ENCODE measurements at places on chromosomes 13 and 19.
A peak's percentile ranks its signal among the peaks of the same experiment; 100 is the strongest.

DNA sequence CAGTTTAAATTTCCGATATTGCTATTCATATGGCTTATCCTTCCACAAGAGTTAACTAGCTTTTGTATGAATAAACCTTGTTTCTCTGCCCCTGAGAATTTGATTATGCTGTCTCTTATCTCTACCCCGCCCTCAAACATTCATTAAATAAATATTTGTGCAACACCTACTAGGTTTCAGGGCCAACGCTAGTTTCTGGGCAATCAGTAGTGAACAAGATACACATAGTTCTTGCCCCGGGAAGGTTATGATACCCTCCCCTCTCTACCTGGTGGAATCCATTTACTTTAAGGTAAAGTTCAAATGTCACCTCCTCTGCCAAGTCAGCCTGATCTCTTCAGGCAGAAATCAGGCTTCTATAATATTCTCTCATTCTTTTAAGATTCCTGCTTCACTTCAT, 16.6 kb upstream of the USP12 start:
- H3K36me3 ChIP-seq, result no peaks in the 10 kb centered on the region
- H3K4me1 ChIP-seq, result peaks cover 6% of the 10 kb centered on the region
- no peak overlapping the region for H3K4me3 ChIP-seq
- no peak overlapping the region for H3K27ac ChIP-seq

GRCh38 chr13:51673165-51673564, 88.9 kb downstream of the WDFY2 start:
- DNase-seq, result no peak
- peaks cover 2% of the 10 kb centered on the region for H3K36me3 ChIP-seq
- H3K4me1 ChIP-seq, result no peaks in the 10 kb centered on the region

DNA sequence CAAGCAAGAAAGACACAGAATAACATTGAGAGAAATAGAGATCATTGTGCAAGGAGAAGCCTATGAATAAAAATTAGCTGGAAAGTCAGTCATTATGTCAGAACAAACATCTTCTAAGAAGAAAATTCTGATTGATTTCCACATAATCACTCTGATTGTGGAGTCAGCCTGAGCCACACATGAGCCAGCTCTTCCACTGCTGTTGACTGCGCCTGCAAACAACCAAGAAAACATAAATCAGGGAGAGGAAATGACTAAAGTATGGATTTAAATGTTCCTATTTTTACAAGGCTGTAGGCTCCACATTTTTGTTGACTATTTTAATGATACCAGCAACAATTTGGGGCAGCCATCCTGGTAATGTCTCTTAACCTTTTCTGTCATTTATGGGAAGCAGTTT, 962.3 kb downstream of the EFNB2 start:
- no peaks in the 10 kb centered on the region for H3K36me3 ChIP-seq
- no peak for DNase-seq
- no peaks in the 10 kb centered on the region for H3K4me1 ChIP-seq
- H3K27me3 ChIP-seq, result no peaks in the 10 kb centered on the region

- H3K27me3 ChIP-seq, result peaks cover 17% of the 10 kb centered on the region
- H3K4me3 ChIP-seq, result no peak overlapping the region
- H3K27ac ChIP-seq, result no peak overlapping the region
- H3K4me1 ChIP-seq, result no peaks in the 10 kb centered on the region
Measured at GRCh38 chr19:15989889-15990288, 41.1 kb downstream of the OR10H4 start.

DNA sequence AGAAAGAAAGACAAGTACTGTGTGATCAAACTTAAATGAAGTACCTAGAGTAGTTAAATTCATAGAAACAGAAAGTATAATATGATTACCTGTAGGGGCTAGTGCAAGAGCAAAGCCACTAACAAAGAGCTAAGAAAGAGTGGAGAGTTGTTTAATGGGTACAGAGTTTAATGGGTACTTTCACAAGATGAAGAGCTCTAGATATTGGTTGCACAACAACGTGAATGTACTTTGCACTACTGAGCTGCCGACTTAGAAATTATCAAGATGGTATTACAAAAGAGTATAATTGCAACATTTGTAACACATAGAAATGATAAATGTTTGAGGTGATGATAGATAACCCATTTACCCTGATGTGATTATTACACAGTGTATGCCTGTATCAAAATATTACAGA, 140.3 kb upstream of the GPC6 start:
- no peak overlapping the region for H3K4me3 ChIP-seq
- no peaks in the 10 kb centered on the region for H3K36me3 ChIP-seq
- no peak overlapping the region for H3K27ac ChIP-seq
- no peaks in the 10 kb centered on the region for H3K27me3 ChIP-seq
- no peaks in the 10 kb centered on the region for H3K4me1 ChIP-seq

- no peak overlapping the region for H3K27ac ChIP-seq
- H3K4me1 ChIP-seq, result peaks cover 6% of the 10 kb centered on the region
- no peak overlapping the region for H3K4me3 ChIP-seq
- no peaks in the 10 kb centered on the region for H3K36me3 ChIP-seq
- H3K27me3 ChIP-seq, result peaks cover 1% of the 10 kb centered on the region
- DNase-seq, result no peak
Measured at GRCh38 chr19:35689836-35690235, 14.5 kb upstream of the ZBTB32 start.

- DNase-seq, result no peak
- no peaks in the 10 kb centered on the region for H3K36me3 ChIP-seq
- H3K4me1 ChIP-seq, result no peaks in the 10 kb centered on the region
- H3K4me3 ChIP-seq, result no peak overlapping the region
- H3K27ac ChIP-seq, result no peak overlapping the region
Measured at GRCh38 chr13:86098511-86098910, 299.3 kb upstream of the SLITRK6 start.

- DNase-seq, result peak; percentile 52
- peak overlapping the region; percentile 87 for H3K27ac ChIP-seq
- peaks cover 21% of the 10 kb centered on the region for H3K4me1 ChIP-seq
- peak overlapping the region; percentile 98 for H3K4me3 ChIP-seq
- peaks cover 2% of the 10 kb centered on the region for H3K36me3 ChIP-seq
- H3K27me3 ChIP-seq, result no peaks in the 10 kb centered on the region
Measured at GRCh38 chr13:110713981-110714796, 689 bp downstream of the ING1 start.

- no peaks in the 10 kb centered on the region for H3K36me3 ChIP-seq
- no peak for DNase-seq
Measured at GRCh38 chr13:43269037-43269481, 245.7 kb downstream of the DNAJC15 start.

GRCh38 chr13:25840931-25841330, 210.9 kb downstream of the SHISA2 start:
- H3K27me3 ChIP-seq, result peaks cover 10% of the 10 kb centered on the region
- H3K4me1 ChIP-seq, result peaks cover 26% of the 10 kb centered on the region
- no peak overlapping the region for H3K27ac ChIP-seq
- no peak for DNase-seq
- peaks cover 2% of the 10 kb centered on the region for H3K36me3 ChIP-seq

- H3K27me3 ChIP-seq, result no peaks in the 10 kb centered on the region
- no peak for DNase-seq
- no peaks in the 10 kb centered on the region for H3K4me1 ChIP-seq
- no peak overlapping the region for H3K27ac ChIP-seq
- H3K4me3 ChIP-seq, result no peak overlapping the region
Measured at GRCh38 chr13:69180034-69180433, 927.6 kb upstream of the ATXN8OS start.

DNA sequence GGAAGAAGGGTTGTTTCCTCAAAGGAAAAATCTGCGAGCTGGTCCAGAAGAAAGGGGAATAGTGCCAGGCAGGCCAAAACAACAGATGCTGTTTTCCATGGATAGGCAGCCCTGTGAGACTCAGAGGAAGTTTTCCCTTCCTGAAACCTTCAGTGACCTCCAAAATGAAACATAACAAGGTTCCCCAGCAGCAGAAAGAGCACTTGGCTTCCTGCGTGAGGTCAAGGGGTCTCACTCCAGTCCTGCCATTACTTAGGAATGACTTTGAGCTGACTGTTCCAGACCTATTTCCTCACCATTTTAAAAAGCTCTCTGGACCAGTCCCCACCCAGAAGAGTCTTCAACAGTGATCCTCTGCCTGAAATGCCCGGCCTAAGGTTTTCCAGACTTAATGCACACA, 104.6 kb upstream of the IPO5 start:
- H3K27ac ChIP-seq, result no peak overlapping the region
- no peak for DNase-seq
- H3K36me3 ChIP-seq, result no peaks in the 10 kb centered on the region
- no peak overlapping the region for H3K4me3 ChIP-seq
- peaks cover 6% of the 10 kb centered on the region for H3K4me1 ChIP-seq

DNA sequence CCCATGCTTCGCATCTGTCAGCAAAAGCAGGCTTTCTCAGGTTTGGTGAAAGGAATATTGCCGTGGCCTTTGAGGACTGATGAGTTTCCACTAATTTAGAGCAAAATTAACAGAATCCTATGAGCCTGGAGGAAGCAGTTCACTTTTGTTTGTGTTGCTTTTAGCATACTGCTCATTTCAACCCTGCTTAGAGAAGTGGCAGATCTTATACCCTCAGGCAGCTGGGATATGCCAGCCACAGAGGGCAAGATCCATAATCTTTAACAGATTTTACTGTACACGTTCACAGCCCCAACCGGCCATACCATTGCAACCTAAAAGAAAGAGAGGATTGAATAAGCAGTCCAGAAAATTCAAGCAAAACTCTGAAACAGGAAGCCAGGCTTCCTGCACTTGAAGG, 60.5 kb downstream of the COL4A2 start:
- no peak for DNase-seq
- H3K27me3 ChIP-seq, result peaks cover 14% of the 10 kb centered on the region
- H3K4me1 ChIP-seq, result no peaks in the 10 kb centered on the region
- no peaks in the 10 kb centered on the region for H3K36me3 ChIP-seq

DNA sequence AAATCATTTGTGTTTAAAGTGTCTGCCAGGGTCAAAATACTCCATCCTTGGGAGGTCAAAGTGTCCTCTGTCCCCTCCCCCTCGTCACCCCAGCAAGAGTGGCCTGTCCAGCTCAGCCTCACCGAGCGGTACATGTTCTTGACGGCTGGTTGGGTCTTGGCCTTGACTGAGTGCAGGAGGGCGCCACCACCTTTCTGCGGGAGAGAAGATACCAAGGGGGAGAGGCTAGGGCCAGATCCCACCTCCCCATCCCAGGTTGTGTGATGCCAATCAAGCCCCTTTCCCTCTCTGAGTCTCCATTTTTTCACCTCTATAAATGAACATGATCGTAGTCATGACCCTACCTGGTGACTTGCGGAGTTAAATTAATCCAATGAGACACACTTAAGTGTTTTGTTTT, 6.1 kb downstream of the CRB3 start:
- H3K27ac ChIP-seq, result no peak overlapping the region
- H3K4me1 ChIP-seq, result no peaks in the 10 kb centered on the region
- H3K27me3 ChIP-seq, result no peaks in the 10 kb centered on the region
- no peak for DNase-seq
- H3K36me3 ChIP-seq, result peaks cover 24% of the 10 kb centered on the region

- no peaks in the 10 kb centered on the region for H3K36me3 ChIP-seq
- no peak overlapping the region for H3K4me3 ChIP-seq
- no peak overlapping the region for H3K27ac ChIP-seq
- peaks cover 26% of the 10 kb centered on the region for H3K27me3 ChIP-seq
- H3K4me1 ChIP-seq, result peaks cover 17% of the 10 kb centered on the region
Measured at GRCh38 chr19:51514866-51515481, 13.4 kb upstream of the SIGLEC12 start.

DNA sequence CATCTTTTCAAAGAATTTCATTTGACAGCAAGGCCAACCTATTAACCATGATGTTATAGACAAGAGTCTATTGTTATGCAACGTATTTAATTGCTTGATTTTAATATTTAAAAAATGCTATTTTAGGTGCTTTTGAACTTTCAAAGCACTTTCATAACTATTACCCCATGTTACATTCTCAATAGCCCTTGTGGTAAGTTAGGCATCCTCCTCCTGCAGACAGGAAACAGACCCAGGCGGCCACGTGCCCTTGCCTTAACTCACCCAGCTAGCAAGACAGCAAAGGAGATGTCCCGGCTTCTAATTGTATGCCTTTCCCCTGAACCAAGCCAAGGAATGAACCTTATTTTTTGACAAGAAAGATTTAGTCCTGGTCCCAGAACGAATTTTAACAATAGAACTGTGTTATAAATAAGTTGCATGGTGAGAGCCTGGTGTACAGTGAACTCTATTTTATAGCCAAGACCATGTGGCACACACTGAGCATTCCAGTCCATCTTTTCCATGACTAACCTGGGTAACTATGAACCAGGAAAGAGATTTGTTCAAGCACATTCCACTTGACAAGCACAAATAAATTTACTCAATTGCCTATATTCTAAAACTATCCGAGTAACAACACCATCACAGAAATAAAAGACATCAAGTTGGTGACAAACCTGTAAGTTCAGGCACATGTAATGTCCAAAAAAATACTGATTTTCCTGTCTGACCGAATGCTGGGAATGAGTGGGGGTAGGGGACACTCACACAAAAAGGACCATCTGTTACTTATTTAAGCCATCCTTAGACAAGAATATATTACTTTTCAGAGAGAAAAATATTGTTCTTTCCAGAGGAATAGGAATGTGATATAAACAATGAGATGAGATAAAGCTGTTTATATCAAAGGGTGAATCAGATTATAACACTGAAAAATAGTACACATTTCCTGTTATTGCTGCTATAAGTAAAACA, 163.0 kb downstream of the EFNB2 start:
- H3K4me3 ChIP-seq, result no peak overlapping the region
- peaks cover 4% of the 10 kb centered on the region for H3K27me3 ChIP-seq
- no peaks in the 10 kb centered on the region for H3K36me3 ChIP-seq
- no peak for DNase-seq

GRCh38 chr13:110485604-110486003, 75.9 kb downstream of the RAB20 start:
- no peak for DNase-seq
- no peak overlapping the region for H3K27ac ChIP-seq
- no peaks in the 10 kb centered on the region for H3K4me1 ChIP-seq
- H3K27me3 ChIP-seq, result peaks cover 2% of the 10 kb centered on the region
